Stimulated activated CD8-positive, alpha-beta memory T cell treated with anti-CD3 and anti-CD28 coated beads, Interleukin-12 subunit alpha, Interleukin-12 subunit beta, amount 100 ng/mL, for 4 hours (primary cell): ENCODE measurements at places on chromosomes 6 and 20.
A peak's percentile ranks its signal among the peaks of the same experiment; 100 is the strongest.

DNA sequence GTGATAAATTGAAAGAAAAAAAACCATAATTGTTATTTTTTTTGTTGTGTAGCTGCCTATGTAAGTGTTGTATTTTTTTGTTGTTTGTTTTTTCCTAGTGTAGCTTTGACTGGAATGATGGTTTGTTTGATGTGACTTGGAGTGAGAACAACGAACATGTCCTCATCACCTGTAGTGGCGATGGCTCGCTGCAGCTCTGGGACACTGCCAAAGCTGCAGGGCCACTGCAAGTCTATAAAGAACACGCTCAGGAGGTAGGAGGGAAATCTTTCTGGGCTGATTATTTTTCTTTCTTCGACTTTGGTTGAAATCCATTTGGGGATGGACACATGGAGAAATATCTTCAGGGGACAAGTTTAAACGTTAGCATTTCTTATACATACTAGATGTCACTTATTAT, 3.8 kb downstream of the PEX7 start:
- no peak for DNase-seq

DNA sequence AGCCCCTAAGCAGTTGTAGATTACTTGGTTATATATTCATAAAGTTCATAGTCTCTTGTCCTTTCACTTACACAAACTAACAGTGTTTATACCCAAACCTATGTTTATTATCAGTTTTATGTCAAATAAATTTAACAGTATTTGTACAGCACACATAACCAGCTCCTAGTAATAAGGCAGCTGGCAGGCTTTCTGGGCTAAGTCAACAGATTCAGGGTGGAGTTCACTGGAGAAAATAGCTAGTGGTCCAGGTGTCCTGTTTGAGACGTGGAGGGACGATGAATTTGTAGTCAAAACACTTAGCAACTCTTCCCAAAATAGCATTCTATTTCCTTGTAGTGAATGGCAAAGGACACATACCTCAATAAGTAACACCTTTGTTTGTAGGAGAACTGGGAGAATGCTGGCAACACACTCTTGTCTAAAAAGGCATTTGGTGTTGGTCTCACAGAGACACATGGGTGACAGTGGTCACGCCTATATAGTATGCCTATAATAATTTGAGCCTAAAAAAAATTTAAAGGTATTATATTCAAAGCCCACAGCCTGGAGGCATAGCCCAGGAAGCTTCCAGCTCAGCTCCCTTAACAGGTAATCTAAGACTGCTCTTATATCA, 156.4 kb upstream of the CARMIL1 start:
- no peak for DNase-seq

DNA sequence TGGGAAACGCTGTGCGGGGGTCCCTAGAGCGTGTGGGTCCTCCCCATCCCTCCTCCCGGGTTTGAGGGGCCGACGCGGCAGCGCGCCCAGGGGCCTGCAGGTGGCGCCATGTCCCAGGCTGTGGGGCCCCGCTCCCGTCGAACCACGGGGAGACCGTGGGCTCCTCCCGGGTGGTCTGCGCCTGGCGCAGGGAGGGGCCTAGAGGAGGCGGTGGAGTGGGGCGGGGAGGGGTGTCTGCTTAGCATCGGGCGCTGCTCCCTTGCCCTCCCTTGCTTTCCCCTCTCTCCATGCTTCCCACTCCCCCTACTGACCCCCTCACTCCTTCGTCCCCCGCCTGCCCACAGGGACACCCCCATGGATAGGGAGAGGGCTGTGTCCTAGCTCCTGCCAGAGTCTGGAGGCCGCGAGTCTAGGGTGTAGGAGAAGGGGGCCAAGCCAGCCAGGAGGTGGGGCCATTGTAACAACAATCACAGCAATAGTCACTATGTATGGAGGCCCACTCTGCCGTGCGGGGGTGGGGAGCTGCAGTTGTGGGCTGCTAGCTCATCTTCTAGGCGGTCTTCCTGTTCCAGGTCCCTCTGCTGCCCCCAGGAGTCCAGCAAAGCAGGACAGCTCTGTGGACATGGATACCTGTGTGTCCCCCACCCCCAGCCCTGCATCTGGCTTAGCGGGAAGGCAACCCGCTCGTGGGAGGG, 51.7 kb downstream of the CHMP4B start:
- DNase-seq: no peak

DNA sequence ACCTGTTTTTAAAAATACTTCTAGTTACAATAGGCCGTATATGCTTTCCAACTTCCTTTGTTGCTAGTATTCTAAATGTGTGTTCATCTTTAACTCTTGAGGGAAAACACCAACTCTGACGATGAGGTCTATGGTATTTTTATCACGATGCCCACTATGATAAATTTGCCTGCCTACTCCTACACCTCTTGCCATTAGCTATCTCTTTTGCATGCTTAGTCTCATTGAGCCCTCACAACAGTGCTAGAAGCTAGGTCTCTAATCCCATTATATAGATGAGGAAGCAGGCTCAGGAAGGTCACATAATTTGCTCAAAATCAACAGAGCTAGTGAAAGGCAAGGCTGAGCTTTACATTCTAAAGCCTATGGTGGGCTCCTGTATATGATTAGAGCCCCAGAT, 13.2 kb downstream of the AAR2 start:
- no peak for DNase-seq

GRCh38 chr6:379410-380181, 12.0 kb upstream of the IRF4 start:
- DNase-seq: no peak

DNA sequence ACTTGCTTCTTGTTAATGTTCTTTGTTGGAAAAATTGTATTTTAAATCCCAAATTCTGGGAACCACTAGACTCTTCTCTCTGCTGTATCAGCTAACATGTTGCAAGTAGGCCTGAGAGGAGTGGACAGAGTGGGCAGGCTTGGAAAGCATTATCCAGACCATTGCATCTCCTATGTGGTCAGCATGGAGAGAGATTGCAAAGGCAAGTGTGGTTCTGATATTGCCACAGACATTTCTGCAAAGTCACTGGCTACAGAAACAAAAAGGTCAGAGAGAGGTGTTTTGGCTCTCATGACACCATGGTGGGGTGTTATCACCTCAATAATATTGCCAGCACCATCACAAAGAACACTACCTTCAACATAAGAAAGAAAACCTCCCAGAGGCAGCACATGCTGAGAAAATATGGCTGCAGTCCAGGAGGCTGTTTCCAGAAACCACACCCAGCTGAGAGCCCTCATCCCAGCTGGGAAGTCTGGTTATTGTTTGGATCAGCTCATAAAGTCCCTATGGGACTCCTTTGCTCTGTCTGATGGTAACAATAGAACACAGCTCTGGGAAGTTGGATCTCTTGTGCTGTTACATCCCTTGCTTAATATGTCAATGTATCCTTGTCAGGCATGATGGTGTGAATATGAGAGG, 78.2 kb upstream of the TBX18 start:
- DNase-seq: no peak

DNA sequence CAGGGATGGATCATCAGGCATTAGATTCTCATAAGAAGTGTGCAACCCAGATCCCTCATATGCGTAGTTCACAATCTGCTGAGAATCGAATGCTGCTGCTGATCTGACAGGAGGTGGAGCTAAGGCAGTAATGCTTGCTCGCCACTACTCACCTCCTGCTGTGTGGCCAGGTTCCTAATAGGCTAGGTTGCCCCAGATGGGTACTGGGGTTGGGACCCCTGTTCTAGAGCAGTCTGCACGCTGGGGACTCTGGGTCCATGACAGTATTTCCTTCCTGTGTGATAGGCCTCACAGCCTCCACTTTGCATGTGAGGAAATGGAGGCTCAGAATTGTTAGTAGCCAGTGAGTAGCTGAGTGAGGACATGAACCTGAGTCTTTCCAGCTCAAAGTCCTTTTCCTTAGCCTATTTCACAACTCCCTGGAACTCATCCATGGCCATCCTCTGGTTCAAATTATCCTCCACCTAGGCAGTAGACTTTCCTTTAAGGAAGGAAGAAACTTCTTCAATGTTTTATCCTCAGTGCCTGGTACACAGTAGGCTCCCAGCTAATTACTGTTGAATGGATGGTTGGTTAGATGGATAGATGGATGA, 117.2 kb downstream of the SYCP2 start:
- DNase-seq: no peak

DNA sequence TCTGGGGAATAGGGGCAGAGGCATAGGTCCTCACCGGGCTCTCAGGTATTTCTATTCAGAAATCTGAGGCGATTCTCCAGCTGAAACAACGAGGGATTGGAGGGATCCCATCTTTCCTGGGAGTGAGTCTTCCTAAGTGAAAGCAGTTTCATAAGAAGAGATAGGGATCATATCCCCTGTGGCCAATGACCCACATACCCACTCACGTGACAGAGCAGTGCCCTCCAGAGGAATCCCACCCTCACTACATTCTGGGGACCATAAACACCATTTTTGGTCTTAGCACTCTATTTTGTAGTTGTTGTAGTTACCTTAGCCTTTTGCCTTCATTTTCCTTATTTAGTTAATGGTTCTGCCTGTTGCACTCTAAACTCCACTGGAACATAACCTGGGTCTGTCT, 121.1 kb downstream of the GPR63 start:
- DNase-seq: no peak

GRCh38 chr20:47791084-47791599, 5.9 kb upstream of the SULF2 start:
- no peak for DNase-seq

DNA sequence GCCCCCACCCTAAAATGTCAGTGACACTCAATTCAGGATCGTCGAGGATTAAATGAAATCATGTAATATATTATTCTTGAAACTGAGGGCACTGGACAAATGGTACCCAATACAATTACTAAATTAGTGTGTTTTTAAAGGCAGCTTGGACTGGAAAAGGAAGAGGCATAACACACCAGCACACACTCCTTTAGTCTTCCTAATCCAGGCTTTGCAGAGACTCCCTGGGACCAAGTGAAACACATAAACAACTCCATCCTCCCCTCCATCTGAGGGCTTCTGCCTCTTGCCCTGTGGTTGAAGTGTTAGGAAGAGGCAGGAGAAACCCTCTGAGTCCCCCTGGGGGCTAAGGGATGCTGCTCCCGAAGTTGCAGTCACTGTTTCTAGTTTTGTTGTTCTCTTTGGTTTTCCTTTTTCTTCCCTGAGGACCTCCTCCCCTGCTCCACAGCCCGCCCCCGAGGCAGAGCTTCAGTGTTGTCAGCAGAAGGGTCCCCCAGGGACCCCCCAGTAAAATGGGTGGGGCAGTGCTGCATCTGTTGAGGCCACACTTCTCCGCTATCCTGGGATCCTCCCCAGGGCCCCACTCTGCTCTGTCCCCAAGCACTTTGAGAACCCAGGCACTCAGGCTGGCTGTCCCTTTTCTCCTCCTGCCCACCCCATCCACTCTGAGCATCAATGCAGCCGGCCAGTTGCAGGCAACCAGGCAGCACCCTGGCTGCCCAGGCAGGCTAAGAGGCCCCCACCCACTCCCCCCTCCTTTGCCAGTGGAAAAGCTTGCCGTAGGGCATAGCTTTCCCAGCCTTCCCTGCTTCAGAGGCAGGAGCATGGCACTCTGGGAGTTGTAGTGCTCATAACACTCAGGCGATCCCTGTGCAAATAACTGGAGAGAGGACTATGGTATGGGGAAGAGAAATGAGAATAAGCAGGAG, 5.9 kb downstream of the TMEM63B start:
- no peak for DNase-seq

- DNase-seq: no peak
Observed at GRCh38 chr6:22236626-22237414, 60.0 kb downstream of the PRL start.

- no peak for DNase-seq
Observed at GRCh38 chr20:57573242-57573641, 12.3 kb downstream of the PCK1 start.

- DNase-seq: no peak
Observed at GRCh38 chr6:40762981-40763380, 175.8 kb upstream of the LRFN2 start.

GRCh38 chr6:152338335-152339125, 298.6 kb downstream of the SYNE1 start:
- peak; percentile 13 for DNase-seq

GRCh38 chr6:73131706-73132105, 93.6 kb downstream of the KHDC1L start:
- DNase-seq: no peak

DNA sequence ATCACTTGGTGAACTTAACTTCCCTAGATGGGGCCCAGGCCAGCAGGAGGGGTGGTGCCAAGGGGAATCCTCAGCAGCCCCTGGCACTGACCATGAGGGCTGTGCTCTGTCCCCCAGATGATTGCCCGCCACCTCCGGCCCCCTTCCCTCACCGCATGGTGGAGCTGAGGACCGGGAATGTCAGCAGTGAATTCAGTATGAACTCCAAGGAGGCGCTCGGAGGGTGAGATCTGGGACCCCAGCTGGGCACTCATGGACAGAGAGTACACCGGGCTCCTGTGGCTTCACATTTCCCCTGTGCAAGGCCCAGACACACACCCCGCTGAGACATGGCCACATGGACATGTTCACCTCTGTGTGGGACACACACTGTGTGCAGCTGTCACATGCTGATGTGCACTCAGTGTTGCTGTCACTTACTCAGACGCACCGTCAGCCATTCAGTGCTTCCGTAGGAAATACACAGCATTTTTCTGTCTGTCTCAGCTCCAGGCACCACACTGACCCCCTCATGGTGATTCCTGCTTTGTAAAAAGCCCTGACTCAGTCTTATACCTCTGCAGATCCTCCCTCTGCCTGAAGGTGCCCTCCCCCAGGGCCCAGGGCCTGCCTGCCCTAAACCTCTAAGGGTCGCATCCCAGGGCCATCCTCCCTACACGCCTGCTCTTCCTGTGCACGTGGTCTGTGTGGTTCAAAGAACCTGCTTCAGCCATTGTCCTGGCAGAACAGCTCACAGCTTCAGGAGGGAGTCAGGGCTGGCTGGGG, 4.4 kb downstream of the MYLK2 start:
- no peak for DNase-seq

DNA sequence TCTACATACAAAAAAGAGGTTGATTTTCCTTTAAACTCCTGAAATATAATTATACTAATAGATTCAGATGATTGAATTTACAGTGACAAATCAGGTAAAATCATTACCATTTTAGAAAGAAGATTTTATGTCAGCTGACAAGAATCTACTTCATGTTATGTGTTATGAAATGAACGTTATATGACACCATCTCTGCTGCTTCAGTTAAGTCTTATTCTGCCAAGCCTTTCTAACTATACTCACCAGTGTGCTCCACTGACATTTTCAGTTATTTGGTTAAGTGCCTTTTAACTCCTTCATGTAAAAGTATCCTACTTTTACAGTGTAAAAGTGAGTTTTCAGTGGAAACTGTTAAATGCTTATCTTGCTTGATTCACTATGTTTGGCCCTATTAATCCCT, 80.4 kb downstream of the RWDD2A start:
- no peak for DNase-seq
